ENCODE measurements at places on chromosomes 2 and 18.

DNA sequence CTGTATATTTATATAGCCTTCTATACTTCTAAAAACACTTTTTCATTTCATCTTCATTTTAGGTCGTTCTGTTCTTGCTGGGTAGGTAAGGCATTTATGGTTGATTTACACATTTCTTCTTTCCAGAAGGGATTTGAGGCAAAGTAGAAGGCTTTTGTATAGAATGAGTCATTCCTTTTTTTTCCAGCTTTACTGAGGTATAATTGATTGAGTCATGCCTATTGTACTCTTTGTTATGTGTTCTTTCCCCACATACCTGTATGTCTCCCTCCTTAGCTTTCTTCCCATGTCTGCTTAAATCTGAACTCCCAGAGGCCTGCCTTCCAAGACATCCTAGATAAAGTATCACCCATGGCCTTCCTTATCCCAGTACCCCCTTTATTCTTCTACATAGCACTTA is 4.8 kb upstream of the CDC42EP3 start:
- DNase-seq: no peak

- DNase-seq: no peak
Observed at GRCh38 chr2:232085826-232086425, 124.4 kb downstream of the DIS3L2 start.

GRCh38 chr2:45373534-45373933 is 237.5 kb downstream of the SRBD1 start:
- DNase-seq: no peak

DNA sequence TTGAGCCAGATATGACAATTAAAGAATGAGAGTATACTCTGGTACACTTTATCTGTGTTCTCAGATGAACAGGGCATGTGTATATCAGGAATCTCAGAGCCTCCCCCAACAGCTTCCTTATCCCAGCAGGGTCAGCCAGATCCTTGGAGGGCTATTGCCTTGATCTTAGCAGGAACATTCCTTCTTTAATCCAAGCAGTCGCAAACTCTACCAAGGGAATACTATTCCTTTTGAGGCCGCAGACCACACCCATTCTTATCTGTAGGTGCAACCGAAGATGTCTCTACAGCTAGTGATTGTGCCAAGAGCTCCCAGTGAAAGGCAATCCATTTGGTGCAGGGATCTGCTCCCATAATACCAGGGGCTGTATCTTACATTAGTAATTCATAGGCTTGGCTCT is 118.3 kb upstream of the DOK6 start:
- DNase-seq: no peak

DNA sequence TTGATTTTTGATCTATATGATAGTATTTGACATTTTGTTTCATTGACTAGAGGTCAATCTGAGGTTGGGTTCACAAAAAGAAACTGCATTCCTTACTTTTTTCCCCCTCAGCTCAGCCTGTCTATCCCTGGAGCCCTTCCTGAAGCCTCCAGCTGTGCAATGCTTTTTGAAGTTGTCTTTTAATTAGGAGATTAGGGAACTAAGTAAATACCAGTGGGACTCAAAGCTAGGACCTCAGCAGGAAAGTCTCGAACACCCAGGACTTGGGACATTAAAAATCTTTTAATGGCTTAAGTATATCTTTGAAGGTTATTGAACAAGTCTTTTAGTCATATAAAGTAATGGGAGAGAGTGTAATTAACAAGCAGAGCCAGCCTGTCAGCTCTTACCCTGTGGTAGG is 220.2 kb downstream of the PDE11A start:
- no peak for DNase-seq

GRCh38 chr18:34039611-34040010 is 185.1 kb downstream of the NOL4 start:
- DNase-seq: peak; percentile 47

DNA sequence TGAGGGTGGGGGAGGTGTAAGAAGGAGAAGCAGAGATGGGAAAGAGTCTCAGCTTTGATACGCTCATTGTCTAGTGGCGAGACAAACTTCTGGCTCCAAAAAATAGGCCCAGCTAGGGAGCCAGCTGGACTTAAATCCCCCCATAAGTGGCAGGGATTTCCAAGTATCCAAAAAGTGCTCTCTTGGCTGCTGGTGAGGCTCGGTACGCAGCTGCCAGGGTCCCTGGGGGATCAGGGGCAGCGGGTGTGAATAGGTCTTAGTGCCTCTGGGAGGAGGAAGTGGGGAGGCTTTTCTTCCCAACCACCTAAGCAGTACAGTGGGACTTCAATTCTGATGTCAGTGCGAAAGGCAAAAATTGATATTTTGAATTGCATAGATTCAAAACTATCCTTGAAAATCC is 73.5 kb downstream of the ALK start:
- DNase-seq: no peak

- peak; percentile 74 for DNase-seq
Observed at GRCh38 chr2:184611361-184612085, 13.2 kb downstream of the ZNF804A start.

DNA sequence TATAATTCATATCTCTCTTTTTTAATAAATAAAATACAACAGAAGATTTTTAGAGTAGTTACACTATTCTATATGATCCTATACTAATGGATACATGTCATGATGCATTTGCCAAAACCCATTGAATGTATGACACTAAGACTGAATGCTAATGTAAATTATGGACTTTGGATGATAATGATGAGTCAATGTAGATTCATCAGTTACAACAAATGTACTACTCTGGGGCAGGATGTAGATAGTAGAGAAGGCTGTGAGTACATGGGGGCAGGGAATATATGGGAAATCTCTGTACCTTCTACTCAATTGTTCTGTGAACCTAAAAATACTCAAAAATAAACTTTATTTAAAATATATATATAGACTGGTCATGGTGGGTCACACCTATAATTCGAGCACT is 45.6 kb upstream of the NEDD4L start:
- DNase-seq: no peak

- DNase-seq: peak; percentile 96
Observed at GRCh38 chr18:2302628-2303516, 268.4 kb downstream of the METTL4 start.

DNA sequence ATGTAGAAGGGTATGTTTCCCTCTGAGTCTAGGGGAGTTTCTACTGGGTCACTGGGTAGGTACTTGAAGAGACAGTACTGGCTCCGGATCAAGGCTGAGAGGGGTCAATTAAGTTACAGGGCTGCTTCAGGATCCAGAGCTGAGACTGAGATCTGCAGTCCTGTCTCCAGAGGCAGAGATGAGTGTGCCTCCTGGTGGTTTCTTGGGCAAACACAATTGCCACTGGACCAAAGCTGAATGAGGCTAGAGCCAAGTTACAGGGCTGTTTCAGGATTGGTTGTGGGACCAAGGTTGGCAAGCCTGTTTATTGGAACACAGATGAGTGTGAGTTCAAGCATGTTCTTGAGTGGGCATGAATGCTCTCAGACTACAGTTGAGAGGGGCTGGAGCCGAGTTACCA is 157.9 kb downstream of the ADCYAP1 start:
- peak; percentile 8 for DNase-seq

GRCh38 chr2:128625421-128625820 is 306.8 kb upstream of the HS6ST1 start:
- DNase-seq: no peak

DNA sequence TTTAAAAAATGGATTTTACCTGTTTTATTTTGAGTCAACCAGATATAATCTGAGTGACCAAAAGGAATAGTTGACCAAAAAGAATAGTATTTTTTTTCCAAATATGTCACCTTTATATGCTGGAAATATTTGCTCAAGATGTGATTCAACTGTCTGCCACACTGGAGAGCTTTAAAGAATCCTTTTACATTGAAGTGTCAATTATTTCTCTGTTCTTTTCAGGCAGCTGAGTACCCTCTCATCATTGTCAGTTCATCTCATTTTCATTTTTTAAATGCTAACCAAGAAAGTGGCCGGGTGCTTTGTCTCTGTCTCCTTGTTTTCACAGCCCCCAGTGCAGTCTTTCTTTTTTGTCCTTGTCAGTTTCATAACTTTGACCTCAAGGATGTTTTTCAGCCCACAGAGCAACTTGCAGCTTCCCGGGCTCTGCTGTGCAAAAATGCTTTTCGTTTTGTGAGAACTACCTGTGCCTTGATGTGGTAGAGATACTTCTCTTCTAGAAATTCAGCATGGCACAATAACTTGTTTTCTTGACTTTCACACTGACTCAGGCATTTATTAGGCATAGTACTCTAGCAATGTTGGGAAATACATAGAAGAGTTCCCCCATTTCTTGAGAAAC is 23.4 kb upstream of the CERS6 start:
- no peak for DNase-seq

DNA sequence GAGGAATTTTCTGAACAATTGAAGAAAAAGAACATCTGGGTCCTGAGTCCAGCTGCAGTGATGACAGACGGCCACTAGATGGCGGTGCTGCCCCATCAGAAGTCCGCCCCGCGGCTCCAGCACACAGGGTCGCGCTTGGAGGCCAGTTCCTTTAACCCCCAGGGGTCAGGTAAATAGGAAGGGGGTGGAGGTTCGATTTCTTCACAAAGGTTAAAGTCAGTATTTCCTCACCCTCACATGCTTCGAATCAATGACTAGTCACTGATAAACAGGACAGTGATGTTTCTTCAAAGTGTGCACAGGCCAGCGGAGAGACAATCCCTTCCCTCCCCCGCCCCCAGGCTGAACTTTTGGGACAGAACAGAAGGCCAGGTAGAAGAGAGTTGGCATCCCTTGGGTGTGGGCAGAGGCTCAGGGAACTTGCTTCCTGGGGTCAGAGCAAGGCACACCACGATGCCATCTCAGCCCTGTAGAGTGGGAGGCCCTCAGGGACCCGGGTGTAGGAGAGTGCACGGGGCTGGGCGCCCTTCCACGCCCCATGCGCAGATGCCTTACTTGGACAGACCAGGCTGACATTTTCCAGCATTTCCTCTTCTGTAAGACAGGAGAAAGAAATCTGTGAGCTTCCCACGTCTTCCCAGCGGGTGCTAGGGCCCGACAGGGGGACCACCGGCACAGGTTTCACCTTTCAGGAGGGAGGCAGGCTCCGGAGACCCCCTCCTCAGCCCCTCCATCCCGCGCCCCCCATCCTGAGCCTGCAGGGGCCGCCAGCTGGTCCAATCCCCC is 722 bp downstream of the APOB start:
- peak; percentile 76 for DNase-seq

GRCh38 chr2:191566344-191566743 is 111.6 kb upstream of the NABP1 start:
- DNase-seq: peak; percentile 91

DNA sequence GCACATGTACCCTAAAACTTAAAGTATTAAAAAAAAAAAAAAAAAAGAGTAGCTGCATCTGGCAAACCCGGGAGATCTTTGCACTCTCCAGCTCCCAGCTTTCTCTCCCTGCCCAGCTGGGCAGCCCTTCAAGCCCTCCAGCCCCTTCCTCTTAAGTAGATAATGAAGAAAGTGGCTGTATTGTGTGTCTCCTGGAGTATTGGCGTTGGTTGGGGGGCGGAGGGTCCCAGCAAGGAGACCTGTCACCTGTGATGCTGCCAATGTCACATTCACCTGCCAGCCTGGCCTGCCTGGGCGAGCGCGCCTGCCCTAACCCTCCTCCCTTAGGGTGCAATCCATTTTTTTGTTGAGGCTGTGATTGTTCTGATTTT is 2.0 kb downstream of the C2orf72 start:
- no peak for DNase-seq

DNA sequence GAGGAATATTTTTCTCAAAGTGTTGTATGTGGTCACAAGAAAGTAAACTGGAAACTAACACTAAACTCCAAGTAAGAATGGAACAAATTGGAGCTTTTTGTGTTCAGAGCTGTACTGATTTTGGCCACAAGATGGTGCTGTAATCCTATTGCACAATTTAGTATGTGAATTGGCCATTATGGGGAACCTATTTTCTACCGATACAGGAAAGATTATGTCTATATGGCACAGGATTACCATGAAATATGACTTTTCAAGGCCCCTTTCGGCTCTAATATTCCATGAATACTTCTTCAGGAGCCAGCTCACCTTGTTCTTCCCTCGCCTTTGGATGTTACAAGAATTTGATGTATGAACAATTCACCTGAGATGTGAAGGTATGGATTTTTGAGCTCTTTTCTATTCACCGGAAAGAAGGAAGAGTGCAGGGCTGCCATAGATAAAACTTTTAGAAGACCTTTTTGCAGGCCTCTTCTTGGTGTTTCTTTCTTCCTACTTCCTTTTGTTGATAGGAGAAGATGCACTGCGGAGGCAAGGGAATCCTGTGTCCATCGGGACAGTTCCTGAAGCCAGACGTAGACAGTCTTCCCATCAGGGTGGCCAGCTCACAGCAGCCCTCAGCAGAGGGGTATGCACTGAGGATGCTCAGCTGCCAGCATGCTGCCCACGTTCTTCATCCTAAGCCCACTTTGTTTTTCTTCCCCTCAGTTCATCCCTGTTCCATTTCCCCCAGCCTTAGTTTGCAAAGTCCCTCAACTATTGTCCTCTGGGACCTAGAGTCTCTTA is 13.3 kb downstream of the MRPL44 start:
- DNase-seq: peak; percentile 84

DNA sequence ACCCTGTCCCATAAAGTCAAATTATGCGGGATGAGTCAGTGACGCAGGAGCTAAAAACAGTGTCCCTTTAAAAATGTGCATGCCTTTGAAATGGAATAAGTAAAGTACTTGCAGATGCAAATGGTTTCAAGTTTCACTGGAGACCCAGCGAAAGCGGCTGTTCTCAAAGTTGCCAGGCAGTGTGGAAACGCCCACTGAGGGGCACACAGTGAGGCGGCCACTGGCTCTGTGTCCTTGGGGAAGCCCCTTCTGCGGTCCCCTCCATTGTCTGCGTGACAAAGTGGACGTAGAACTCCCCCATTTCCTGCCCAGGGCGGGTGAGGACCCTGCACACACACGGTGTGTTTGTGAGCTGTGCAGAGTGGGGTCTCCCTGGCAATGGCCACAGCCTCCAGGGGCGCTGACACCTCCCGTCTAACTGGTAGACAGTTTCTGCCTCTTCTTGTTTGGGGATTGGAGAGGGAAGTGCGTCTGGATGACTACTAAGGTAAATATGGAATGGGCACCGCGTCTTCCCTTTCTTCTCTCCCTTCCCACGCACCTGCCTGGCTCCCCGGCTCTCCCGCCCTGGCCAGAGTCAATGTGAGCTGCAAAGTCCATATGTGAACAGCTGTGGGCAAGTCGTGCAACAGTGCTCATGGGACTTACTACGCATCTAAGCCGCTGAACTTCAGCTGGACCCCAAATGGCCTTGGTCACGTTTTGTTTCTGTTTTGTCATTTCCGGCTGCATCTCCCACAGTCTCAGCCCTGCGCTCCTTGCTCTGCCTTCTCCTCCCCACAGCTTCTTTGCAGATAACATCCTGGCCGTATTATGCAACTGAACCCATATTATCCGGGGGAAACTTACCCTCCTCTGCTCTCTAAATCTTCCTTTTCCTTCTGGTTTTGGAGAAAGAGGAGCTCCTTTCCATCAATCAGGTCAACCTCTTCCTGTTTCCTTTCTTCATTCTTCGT is 33.7 kb upstream of the ZNF516 start:
- DNase-seq: peak; percentile 52

GRCh38 chr2:38765149-38765548 is 12.9 kb upstream of the GEMIN6 start:
- no peak for DNase-seq

GRCh38 chr2:41958251-41958650 is 89.6 kb upstream of the PKDCC start:
- DNase-seq: no peak
